ENCODE measurements at places on chromosomes 6 and 20.
A peak's percentile ranks its signal among the peaks of the same experiment; 100 is the strongest.

- DNase-seq: peak; percentile 44
These were observed 5.1 kb upstream of the BPI start for GRCh38 chr20:38298768-38299288.

GRCh38 chr20:15316556-15316955, 979.1 kb upstream of the FLRT3 start:
- DNase-seq: no peak

DNA sequence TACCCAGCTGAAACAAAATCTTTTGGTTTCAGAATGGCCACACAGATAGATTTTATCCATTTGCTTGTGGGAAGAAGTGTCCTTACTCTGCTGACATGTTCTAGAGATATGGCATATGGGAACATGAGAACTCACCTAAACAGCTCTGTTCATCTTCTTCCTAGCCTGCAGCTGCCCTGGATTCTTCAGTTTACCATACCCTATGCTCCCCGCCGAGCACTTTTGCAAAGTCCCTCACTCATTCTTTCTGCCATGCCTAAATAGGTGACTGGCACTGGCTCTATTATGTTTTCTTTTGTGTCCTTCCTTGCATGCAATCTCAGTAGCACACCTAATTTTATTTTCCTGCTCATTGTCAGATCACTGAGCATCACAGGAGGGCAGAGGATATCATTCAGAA, 293.7 kb upstream of the RSPO3 start:
- DNase-seq: no peak

DNA sequence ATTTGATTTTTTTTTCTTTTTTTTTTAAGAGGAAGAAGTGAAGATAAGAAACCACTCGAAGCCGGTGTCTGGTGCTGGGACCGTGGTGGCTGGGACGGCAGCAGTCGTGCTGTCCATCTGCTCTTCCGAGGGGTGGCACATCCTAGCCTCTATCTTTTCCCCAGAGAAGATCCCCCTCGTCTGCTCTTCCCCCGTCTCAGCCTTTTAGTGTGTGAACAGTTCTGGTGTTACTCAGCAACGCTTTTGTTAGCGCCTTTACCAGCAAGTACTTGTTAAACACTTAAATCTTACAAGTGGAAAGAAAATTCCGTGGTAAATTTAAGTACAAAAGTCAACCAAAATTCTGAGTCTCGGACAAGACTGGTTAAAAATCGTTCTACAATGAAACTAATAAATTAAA, 90.1 kb downstream of the RSPH3 start:
- no peak for DNase-seq

- peak; percentile 87 for DNase-seq
These were observed 12.2 kb upstream of the PTGIS start for GRCh38 chr20:49579874-49580812.

DNA sequence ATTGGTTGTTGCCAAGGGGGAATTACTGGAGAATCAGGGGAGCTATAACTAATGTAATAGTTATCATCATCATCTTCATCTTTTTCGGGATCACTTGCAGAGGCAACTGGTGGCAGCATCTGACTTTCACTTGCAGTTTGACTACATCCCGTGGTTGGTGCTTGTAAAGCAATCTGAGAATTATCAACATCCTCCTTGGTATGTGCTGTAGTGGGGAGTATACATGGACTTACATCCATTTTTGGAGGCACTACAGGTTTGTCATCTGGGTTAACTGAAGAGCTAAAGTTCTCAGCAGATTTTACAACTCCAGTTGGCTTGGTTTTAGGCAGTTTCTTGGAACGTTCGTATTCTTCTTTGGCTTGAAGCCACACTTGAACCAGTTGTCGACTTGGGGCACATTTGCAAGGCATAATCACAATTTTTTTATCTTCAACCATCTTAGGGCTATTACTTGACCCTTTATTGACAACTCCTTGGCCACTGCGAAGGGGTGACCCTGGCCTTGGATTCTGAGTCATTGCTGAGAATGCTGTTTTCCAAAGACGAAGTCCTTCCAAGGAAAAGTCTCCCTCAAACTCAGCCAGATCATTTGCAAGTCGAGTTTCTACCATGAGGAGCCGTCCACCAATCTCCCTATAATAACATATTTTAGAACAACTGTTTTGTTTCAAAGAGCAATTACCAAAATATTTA, 115.5 kb downstream of the REV3L start:
- DNase-seq: no peak

- no peak for DNase-seq
These were observed 360.7 kb downstream of the NKAIN2 start for GRCh38 chr6:124164343-124164742.

DNA sequence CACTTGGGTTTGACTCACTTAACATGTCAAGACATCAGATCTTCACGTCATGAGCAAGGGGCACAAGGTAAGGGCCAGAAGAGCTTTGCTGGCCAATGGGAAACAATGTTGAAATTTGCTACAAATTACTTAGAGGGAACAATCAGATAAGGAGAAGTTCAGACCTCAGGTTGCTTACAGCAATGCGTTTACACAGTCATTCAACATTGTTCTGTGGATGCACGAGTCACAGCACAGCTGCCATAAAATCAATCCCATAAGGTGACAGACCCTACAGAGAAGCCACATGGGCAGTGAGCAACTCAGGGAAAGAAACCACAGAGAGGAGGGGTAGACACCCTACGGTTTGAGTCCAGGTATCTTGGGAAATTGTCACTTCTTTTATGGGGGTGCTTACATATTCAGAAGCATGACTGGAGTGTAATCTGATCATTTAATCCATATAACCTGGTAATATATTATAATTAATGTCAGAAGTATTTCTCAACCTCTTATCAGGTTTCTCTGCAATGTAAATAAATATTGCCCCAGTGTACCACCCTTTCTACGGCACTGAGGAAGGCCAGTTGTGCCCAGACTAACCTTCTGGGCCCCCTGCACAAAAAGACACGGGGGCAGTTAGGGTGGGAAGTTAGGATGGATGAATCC, 2.3 kb upstream of the SLC22A2 start:
- no peak for DNase-seq

DNA sequence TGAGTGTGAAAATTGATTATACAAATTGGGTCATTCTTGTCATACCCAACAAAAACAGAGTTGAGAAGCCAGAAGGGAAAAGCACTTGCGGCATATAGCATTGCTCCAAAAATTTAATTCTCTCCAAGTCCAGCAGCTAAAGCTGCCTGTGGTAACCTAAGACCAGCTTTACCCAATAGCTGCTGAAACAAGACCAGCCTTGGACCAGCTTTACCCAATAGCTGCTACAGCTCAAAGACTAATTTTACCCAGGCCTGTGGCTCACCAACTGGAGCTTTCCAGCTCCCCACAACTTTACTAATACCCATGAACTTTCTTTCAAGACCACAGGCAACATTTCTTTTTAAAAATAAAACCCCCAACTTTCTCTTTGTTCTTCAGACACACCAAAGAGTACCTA, 32.8 kb upstream of the ZNF133 start:
- no peak for DNase-seq

- no peak for DNase-seq
These were observed 3.8 kb downstream of the COL12A1 start for GRCh38 chr6:75201901-75202672.

DNA sequence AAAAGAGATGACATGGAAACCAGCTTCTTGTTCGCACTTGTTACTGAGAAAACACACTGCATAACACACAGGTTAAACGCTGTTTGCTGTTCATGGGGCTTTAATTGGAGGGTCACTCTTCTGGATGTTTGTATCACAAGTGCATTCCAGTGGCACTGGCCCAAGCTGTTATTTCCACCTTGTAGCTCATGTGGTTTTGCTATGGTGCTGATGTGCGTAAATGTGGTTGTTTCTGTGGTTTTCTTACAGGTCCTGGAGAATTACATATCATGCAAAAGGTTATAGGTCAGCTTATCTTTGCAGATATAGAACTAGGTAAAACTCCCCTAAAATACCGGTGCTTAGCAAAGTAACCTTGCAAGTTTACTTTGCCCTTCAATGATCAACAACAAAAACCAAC, 89.3 kb upstream of the AHI1 start:
- DNase-seq: no peak

DNA sequence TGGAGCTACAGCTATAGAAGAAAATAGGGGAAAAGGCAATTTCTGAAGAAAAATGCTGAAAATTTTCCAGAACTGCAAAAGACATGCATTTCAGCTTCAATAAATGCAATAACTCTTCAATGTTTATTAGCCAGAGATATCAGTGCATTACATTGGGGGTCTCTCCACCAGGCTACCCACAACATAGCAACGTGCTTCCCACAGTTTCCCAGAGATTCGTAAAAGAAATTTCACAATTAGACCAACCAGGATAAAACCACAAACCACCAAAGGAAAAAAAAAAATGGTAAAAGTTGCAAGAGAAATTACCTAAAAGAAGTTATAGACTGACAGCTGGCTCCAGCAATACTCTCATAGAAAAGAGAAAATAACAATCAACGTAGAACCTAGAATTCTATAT, 16.0 kb downstream of the LY86 start:
- no peak for DNase-seq

DNA sequence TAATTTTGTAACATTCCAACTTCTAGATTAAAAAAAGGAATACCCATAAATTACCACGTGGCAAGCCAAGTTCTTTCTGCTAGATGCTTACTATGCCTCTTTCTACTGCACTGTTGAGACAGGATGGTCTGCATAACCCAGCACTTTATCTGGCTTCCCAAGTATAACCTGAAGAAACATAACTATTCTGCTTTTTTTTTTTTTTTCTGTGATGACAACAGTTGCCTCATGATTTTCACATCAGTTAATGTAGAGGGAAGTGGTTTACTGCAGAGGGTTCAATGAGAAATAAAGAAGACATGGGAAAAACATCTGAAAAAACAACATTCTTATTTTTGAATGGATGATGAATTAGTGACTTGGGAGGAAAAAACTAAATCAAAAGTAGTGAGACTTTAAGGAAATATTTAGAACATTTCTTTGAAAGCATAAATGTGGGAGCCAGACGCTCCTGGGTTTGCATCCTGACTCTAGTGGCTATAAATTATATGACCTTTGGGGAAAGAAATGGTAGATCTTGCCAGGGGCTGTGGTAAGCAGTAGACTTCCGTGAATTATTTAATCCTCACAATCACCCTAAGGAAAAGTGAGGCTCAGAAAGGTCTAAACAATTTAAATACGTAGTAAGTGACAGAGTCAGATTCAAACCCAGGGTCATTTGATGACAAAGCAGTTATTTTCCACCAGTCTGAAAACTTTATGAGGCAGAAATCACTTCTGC, 230.7 kb downstream of the PHACTR1 start:
- no peak for DNase-seq

- peak; percentile 3 for DNase-seq
These were observed 435.7 kb upstream of the FKBP1C start for GRCh38 chr6:62775427-62776022.

DNA sequence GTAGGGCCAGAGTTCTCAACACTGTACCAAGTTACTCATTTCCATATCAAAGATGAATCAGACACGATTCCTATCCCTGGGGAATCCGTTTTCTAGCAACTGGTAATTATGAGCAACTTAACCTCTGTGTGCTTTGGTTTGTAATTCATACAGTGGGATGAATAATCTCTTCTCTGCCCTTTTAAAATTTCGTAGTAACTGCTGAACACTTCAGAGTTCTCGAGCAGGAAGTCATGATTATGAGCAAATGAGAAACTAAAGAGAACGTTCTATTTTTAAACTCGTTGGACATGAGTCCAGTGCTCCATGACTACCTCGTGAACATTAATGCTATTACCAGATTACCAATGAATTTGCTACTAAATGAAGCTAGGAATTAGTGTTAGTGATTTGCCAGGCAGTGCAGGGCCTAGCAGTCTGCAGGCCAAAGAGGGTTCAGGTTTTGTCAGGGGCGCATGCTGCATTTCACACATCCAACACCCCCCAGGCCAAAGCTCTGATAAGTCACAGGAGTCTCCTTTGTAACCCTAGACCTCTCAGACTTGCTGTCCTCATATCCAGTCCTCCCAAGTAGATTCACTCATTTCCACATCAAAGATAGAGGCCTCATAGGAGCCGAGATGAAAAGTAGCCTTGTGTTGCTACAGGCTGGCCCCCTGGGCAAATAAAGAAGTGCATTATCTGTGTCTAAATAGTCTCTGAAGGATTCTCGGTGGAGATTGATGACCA, 45.8 kb upstream of the VSTM2L start:
- peak; percentile 28 for DNase-seq

- DNase-seq: no peak
These were observed 571.7 kb upstream of the SLC35B3 start for GRCh38 chr6:9007027-9007426.

DNA sequence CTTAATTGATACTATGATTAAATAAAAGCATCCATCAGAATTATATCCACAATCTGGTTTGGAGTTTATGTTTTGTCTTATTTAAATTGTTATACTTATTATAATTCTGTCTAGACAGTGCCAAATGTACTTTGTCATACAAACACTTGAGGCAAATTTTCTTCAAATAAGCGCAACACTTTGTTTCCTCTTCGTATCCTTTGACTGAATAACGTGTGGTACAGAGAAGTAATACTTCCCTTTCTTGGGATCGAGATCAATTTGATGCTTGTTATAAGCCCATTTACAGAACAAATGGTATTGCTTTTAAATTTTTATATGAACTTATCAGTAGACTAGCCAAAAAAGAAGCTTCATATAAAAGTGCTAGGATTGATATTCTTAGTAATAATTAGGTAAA, 111.0 kb downstream of the ATG5 start:
- no peak for DNase-seq

DNA sequence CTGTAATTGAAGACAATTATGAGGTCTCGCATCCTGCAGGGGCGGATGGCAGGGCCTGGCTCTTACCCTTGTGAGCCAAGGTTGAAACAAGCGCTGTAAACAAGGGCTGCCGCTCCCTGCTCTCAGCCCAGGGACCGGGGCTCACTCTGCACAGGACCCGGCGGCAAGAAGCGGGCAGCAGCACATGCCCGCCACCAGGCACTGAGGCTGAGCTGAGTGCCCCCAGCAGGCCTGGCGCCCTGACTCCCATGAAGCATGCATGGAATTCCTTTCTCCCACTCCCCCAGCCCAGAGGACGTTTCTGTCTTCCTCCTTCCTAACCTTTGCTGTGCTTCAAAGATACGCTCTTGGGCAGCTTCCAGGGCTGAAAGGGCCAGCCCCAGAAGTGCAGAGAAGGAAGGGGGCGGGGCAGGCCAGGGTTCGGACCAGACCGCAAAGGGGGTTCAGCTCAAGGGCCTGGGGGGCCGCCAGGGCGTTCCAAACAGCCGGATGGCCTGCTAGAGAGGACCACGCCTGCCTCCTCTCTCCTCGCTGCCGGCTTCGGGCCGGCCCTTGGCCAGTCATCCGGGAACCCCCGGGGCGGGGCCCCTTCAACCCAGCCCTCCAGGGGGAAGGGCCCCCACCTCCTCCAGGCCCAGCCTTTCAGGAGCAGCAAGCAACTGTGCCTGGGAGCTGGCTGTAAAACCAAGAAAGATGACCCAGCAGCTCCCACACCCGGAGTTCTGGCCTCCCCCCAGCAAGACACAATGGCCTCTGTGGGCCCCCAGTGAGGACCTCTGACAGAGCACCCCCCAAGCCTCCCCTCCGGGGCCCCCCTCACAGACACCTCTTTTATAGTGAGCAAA, 109.9 kb downstream of the NOL4L start:
- DNase-seq: peak; percentile 96
